IPS DF 6.9 (cell line): ENCODE measurements at places on chromosomes 1 and 21.

DNA sequence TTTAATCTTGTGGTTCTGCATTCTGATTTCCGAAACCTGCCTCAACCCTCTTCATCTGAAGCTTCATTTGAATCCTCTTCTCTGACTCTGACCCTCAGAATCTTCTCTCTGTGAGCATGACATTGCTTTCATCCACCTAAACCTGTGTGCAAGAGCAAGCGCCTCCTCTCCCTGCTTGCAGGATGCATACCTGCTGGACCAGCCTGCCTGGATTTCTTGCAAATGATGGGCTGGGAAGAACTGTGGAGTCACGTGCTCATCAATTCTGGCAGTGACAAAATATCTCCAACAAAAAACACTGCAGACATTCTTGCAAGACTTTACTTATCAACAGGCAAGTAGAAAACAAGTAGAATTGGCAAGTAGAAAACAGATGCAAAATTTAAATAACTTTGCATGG, 20.8 kb upstream of the SLC35F3 start:
- no peak for DNase-seq
- H3K27ac ChIP-seq, result no peak overlapping the region
- H3K36me3 ChIP-seq, result no peaks in the 10 kb centered on the region
- H3K4me3 ChIP-seq, result no peak overlapping the region
- no peaks in the 10 kb centered on the region for H3K27me3 ChIP-seq

DNA sequence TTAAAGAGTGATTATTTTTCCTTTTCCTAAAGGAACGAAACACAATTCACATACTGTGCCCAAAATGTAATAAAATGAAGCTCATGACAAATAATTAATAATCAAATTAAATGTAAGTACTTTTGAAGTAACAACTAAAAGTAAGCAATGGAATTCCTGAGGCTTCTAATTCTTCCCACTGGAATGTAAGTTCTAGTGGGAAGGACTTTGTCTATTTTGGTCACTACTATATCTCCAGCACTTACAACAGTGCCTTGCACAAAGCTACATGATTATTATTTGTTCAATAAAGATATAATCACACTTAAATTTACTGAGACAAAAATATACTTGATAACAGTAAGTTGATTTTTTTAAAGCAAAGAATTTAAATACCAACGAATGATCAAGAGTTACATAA, 128.8 kb downstream of the COQ8A start:
- no peaks in the 10 kb centered on the region for H3K36me3 ChIP-seq
- no peaks in the 10 kb centered on the region for H3K4me1 ChIP-seq
- H3K27me3 ChIP-seq, result no peaks in the 10 kb centered on the region
- no peak for DNase-seq
- no peak overlapping the region for H3K4me3 ChIP-seq

DNA sequence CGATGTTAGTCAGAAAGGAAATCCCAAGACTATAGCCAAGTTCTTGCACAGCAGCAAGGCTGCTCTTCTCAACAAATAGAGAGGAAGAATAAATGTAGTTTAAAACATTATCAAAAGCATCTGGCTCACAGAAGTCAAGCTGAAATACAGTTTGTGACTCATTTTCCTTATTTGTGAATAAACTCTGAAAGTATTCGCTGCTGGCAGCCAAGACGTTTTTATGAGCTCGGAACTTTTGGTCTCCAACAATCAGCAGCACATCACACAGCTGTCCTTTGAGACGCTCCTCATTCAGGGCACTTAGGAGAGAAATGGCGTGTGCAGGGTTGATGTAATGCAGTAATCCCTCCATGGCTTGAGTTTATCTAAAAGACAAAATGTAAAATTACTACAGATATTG, 16.4 kb downstream of the ZBTB21 start:
- no peaks in the 10 kb centered on the region for H3K4me1 ChIP-seq
- H3K27ac ChIP-seq, result no peak overlapping the region
- H3K36me3 ChIP-seq, result peaks cover 2% of the 10 kb centered on the region; the same call in 1 of the 2 replicates
- no peak overlapping the region for H3K4me3 ChIP-seq

DNA sequence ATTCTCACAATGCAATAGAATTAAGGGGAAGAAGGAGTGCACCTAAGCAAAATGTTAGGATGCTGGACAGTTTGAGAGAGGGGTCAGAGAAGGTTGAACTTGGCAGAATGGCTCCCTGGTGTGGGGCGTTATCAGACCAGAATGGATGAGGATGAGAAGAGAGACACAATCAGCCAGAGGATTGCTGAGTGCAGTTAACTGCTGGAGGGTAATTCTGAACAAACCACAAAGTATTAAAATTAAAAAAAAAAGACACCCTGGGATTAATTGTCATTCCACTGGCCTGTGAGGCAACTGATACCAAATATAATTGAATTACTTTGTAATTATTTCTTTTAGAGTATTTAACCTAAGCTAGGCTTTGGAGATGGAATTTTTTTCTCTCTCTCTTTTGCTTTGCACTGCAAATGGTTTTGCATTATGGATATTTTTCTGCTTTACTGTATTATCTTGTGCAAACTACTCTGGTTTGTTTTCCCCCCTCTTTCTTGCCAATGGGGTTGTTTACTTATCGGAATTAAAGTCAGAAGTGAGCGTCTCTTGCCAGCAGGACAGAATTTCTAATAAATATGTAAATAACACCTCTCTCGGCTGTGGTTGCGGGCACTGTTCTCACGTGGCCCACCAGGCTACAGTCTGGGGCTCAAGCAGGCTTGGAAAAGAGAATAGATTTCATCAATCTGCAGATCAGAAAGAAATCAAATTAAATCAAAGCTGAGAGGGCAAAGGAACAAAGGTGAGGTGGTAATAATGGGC, 572.9 kb upstream of the CAMK1G start:
- no peak overlapping the region for H3K4me3 ChIP-seq
- no peaks in the 10 kb centered on the region for H3K36me3 ChIP-seq
- H3K27ac ChIP-seq, result no peak overlapping the region
- no peak for DNase-seq

DNA sequence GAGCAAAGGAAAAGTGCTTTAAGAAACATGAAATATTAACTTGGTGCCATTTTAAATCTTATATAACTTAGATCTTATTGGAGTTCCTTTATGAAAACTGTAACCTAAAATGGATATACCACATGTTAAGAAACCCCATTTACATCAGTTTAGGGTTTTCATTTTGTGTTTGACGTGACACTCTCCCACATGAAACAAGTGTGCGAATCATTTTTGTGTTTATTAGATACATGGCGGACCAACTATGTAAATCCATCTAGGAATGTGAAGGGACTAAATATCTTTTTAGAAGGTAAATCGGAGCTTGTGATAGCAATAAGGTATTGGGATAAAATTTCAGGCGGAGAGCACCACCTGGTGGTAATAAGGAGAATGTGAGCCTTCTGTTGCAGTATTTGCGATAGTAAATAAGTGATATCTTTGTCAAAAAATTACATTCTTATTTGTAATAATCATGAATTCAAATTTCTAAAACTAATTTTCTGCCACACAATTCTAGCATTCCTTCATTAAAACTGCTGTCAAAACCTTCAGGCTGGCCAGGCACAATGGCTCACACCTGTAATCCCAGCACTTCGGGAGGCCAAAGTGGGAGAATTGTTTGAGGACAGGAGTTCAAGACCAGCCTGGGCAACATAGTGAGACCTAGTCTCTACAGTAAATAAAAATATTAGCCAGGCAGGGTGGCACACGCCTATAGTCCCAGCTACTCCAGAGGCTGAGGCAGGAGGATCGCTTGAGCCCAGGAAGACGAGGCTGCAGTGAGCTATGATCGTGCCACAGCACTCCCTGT, 31.3 kb downstream of the SMAP2 start:
- H3K4me3 ChIP-seq, result no peak overlapping the region
- no peak overlapping the region for H3K27ac ChIP-seq
- no peak for DNase-seq

- no peak overlapping the region for H3K27ac ChIP-seq
- H3K27me3 ChIP-seq, result no peaks in the 10 kb centered on the region
- no peaks in the 10 kb centered on the region for H3K4me1 ChIP-seq
- peaks cover 9% of the 10 kb centered on the region; the same call in 1 of the 2 replicates for H3K36me3 ChIP-seq
- DNase-seq, result no peak
Measured at GRCh38 chr1:204431310-204432184, 19.9 kb upstream of the PPP1R15B start.

DNA sequence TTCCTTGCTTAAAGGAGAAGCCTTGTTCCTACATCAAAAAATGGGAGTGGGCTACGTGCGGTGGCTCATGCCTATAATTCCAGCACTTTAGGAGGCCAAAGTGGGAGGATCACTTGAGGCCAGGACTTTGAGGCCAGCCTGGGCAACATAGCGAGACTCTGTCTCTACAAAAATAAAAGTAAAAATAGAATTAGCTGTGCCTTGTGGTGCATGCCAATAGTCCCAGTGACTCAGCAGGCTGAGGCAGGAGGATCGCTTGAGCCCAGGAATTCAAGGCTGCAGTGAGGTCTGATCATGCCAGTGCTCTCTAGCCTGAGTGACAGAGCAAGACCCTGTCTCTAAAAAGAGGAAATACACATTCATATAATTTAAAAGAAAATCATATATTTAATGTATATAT, 127.1 kb downstream of the C1orf21 start:
- no peaks in the 10 kb centered on the region for H3K4me1 ChIP-seq
- no peak for DNase-seq
- no peaks in the 10 kb centered on the region for H3K36me3 ChIP-seq

DNA sequence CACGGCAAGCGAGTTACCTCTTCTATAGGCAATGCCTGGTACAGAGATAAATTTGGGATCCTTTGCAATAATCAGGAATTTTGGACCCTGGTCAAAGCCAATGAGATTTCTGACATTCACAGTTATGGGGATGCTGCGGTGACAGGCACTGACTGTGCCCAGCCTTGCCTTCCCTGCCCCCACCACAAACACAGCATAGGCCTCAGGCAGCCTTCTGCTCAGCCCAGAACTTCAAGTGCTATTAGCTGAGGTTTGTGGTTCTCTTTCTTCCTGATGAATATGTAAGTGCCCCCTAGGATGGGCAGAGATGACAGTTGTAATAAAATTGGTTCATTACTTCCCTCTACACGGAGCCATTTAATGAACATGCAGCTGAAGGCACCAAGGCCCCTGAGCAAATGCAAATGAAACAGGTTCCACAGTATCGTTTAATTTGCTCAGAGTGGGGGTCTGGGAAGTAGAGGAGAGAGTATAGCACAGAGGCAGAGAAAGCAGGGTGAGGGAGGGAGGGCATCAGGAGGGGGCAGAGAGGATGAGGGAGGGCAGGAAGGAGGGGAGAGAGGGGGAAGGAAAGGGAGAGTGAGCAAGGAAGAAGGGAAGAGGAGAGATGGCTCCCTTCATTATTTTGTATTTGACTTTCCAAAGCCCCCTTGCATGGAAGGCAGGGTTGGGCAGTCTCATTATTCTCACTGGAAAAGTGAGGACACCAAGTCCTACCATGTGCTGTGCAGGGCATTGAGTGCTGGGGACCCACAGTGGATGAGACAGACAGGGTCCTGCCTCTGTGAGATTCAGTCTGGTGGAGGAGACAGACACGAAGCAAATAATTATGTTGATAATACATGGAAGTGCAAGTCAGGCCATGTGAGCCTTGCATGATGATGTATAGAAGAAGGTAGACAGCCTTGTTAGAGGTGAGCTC, 513.0 kb downstream of the PTPRU start:
- no peaks in the 10 kb centered on the region for H3K27me3 ChIP-seq
- DNase-seq, result no peak
- H3K4me1 ChIP-seq, result no peaks in the 10 kb centered on the region
- no peaks in the 10 kb centered on the region for H3K36me3 ChIP-seq

DNA sequence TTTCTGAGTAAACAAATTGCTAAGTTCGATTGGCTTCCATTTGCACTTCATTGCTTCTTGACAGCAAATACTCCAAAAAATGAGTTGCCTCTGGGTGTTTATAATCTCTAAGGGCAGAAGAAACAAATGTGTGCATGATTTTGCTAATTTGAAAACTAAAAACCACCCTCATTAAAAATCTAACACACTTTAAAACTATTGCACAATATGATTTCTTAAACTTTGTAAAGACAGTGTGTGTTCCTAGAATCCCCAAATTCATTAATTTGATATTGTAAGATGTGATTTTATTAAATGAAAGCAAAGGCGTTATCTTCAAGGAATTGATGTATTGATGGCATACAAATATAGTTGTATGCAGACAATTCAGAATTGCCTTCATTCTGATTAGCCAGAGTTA, 350.9 kb downstream of the OLFM3 start:
- no peak overlapping the region for H3K4me3 ChIP-seq
- H3K27me3 ChIP-seq, result no peaks in the 10 kb centered on the region
- no peaks in the 10 kb centered on the region for H3K4me1 ChIP-seq
- no peaks in the 10 kb centered on the region for H3K36me3 ChIP-seq

DNA sequence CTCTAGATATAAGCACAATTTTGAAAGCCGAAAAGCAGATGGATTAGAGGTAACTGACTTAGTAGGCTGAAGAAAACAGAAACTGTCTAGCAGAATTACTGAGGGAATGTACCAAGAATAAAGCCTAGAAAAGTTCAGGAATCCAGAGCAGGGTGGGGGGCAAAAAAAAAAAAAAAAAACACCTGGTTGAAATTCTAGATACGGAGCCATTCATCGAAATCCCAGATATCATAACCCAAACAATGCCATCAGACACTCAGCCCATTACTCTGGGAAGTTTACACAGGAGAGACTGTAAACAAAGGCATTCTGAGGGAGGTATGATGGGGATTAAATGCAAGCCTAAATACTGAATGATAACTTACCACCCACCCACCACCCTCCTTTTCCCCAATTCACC, 45.6 kb downstream of the ENAH start:
- H3K27ac ChIP-seq, result no peak overlapping the region
- DNase-seq, result no peak
- H3K4me3 ChIP-seq, result no peak overlapping the region
- no peaks in the 10 kb centered on the region for H3K27me3 ChIP-seq
- no peaks in the 10 kb centered on the region for H3K36me3 ChIP-seq

- no peaks in the 10 kb centered on the region for H3K36me3 ChIP-seq
- peak overlapping the region; percentile 96 for H3K4me3 ChIP-seq
- H3K4me1 ChIP-seq, result peaks cover 27% of the 10 kb centered on the region
- H3K27ac ChIP-seq, result no peak overlapping the region
- DNase-seq, result no peak
Measured at GRCh38 chr1:27602462-27603308, 1.3 kb downstream of the AHDC1 start.

- no peak for DNase-seq
- no peak overlapping the region for H3K27ac ChIP-seq
- H3K36me3 ChIP-seq, result no peaks in the 10 kb centered on the region
- no peak overlapping the region for H3K4me3 ChIP-seq
Measured at GRCh38 chr1:47529520-47530098, 91.8 kb downstream of the FOXD2 start.

- H3K27me3 ChIP-seq, result peaks cover under 1% of the 10 kb centered on the region; the same call in 1 of the 2 replicates
- no peak overlapping the region for H3K4me3 ChIP-seq
- H3K4me1 ChIP-seq, result no peaks in the 10 kb centered on the region
- H3K36me3 ChIP-seq, result peaks cover 3% of the 10 kb centered on the region; the same call in 1 of the 2 replicates
- no peak overlapping the region for H3K27ac ChIP-seq
Measured at GRCh38 chr1:228494970-228495853, 8.0 kb downstream of the RNF187 start.
